CD4-positive, alpha-beta memory T cell (primary cell): ENCODE measurements at places on chromosomes 11 and 22. TPM values are rescaled to one million over a fixed set of nuclear protein-coding genes. Genes with fewer than 3 reads are reported as not detected.

- H3K4me3 ChIP-seq = no peak overlapping the region
- no peaks in the 10 kb centered on the region for H3K27me3 ChIP-seq
- DNase-seq = no peak
- H3K27ac ChIP-seq = no peak overlapping the region
Measured at GRCh38 chr22:47835726-47836125, 1073.3 kb downstream of the TBC1D22A start.

GRCh38 chr11:27995083-27995482, 112.9 kb downstream of the KIF18A start:
- no peaks in the 10 kb centered on the region for H3K36me3 ChIP-seq
- no peaks in the 10 kb centered on the region for H3K4me1 ChIP-seq
- DNase-seq = no peak
- no peak overlapping the region for H3K27ac ChIP-seq
- no peaks in the 10 kb centered on the region for H3K27me3 ChIP-seq
- H3K4me3 ChIP-seq = no peak overlapping the region

DNA sequence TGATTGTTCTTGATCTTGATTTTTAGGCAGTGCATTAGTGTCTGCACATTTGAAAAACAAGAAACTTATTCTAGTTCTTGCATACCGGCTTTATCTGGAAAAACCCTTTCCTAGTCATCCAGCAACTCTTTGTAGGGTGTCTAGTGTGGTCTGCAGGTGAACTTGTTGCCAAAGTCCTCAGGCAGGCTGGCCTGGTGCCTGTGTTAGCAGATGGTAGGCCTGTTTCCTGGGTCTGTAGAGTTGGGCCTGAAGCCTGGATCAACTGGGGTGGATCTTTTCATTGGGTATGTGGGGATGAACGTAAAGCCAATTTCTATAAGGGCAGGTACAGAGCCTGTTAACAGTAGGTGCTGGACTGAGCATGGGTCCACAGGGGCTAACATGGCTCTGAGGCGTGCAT, 5.6 kb upstream of the GLYATL1 start:
- H3K4me1 ChIP-seq = no peaks in the 10 kb centered on the region
- no peak for DNase-seq
- H3K27me3 ChIP-seq = no peaks in the 10 kb centered on the region
- H3K4me3 ChIP-seq = no peak overlapping the region
- no peaks in the 10 kb centered on the region for H3K36me3 ChIP-seq

DNA sequence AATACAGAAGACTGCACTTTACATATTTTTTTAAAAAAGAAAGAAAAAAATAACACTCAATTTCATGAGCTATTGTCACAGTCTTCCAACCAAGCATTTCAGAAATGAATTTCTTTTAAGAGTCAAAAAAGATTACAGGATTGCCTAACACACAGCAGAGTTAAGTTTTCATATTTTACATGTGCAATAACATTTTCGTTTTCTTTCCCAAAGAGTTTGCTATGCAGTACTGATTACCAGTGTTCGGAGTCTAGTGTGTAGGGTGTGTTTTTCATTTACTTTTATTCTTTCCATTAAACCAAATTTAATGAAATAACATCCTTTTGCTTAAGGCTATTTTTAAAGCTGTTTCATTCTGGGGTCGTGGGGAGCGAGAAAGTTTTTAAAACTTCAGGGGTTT, 53.2 kb downstream of the MN1 start:
- DNase-seq = no peak
- H3K27ac ChIP-seq = no peak overlapping the region
- no peaks in the 10 kb centered on the region for H3K36me3 ChIP-seq
- H3K4me1 ChIP-seq = no peaks in the 10 kb centered on the region

- H3K27me3 ChIP-seq = no peaks in the 10 kb centered on the region
- H3K36me3 ChIP-seq = peaks cover 4% of the 10 kb centered on the region
- H3K27ac ChIP-seq = peak within 1 kb of the TSS; percentile 98
Measured at GRCh38 chr22:30266445-30267381, at the start of gene OSM. Gene OSM, minus strand, starts transcription at chr22:30266851. Its CDS starts 52 bp downstream, at chr22:30266799.

- no peaks in the 10 kb centered on the region for H3K4me1 ChIP-seq
- H3K36me3 ChIP-seq = no peaks in the 10 kb centered on the region
- no peak overlapping the region for H3K4me3 ChIP-seq
- H3K27me3 ChIP-seq = no peaks in the 10 kb centered on the region
- H3K27ac ChIP-seq = no peak overlapping the region
Measured at GRCh38 chr11:73257342-73258103, 14.6 kb upstream of the P2RY6 start.

- peaks cover 5% of the 10 kb centered on the region for H3K36me3 ChIP-seq
- H3K4me1 ChIP-seq = no peaks in the 10 kb centered on the region
- no peaks in the 10 kb centered on the region for H3K27me3 ChIP-seq
- H3K4me3 ChIP-seq = no peak overlapping the region
Measured at GRCh38 chr11:31646216-31646615, 136.6 kb downstream of the ELP4 start.

DNA sequence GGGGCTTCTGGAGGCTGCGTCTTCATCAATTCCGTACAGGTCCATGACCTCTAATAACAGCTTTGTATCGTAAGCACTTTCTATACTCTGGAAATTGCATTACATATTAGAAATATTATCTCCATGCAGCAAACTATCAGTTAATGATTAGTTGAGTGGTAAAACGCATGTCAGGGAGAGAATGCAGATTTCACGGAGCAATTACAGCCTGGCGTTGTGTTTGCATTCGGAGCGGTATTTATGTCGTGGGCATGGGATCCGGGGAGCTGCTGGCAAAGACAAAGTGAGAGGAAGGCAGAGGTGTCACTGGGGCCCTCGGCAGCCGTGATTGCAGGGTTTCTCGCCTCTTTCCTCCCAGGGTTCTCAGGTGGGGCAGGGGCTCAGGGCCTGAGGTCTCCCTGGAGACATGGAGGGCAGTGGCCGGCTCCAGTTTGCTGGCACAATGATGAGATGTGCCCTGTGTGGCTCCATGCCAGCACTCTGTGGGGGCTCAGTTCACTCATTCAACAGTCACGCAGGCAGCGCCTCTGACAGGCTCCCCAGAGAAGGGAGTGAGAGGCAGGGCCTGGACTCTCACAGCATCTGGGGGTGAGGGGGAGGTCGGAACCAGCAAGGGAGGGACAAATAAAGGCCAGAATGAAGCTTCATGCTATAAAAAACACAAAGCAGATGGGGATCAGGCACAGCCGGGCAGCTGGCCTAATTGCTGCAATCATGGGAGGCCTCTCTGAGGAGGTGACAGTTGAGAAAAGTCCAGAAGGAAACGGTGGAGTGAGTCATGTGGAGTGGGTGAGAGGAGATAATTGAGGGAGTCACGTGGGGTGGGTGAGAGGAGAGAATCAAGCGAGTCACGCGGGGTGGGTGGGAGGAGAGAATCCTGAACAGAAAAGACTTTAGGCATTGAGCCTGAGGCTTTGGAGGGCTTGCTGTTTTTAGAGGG, 1002.7 kb downstream of the BRD1 start:
- H3K4me1 ChIP-seq = no peaks in the 10 kb centered on the region
- DNase-seq = no peak
- H3K27ac ChIP-seq = no peak overlapping the region
- H3K27me3 ChIP-seq = no peaks in the 10 kb centered on the region
- no peaks in the 10 kb centered on the region for H3K36me3 ChIP-seq
- no peak overlapping the region for H3K4me3 ChIP-seq

- H3K4me3 ChIP-seq = no peak overlapping the region
- H3K27ac ChIP-seq = no peak overlapping the region
- H3K36me3 ChIP-seq = no peaks in the 10 kb centered on the region
- no peaks in the 10 kb centered on the region for H3K4me1 ChIP-seq
- DNase-seq = no peak
Measured at GRCh38 chr11:64131683-64132190, 34.2 kb downstream of the MACROD1 start.

The SLC22A25 gene
- total RNA-seq = not detected

The TRIM48 gene
- total RNA-seq = not detected
